Right renal cortex interstitium (tissue), 3 donors: ENCODE measurements at places on chromosomes 12 and 14. TPM values are rescaled to one million over a fixed set of nuclear protein-coding genes. Genes with fewer than 3 reads are reported as not detected.

The BCL11B gene
- 2.0 TPM for polyA plus RNA-seq

The ASIC1 gene
- polyA plus RNA-seq, result 3.3 TPM

The ACOT4 gene
- polyA plus RNA-seq, result 3.8 TPM

The RPS6KL1 gene
- polyA plus RNA-seq, result 0.74 TPM

The SPIC gene
- not detected for polyA plus RNA-seq

The WDR20 gene
- polyA plus RNA-seq, result 27.9 TPM

The FSCB gene
- not detected for polyA plus RNA-seq

The CCDC196 gene
- 0.22 TPM for polyA plus RNA-seq

The EPS8 gene
- polyA plus RNA-seq, result 62.6 TPM

DNA sequence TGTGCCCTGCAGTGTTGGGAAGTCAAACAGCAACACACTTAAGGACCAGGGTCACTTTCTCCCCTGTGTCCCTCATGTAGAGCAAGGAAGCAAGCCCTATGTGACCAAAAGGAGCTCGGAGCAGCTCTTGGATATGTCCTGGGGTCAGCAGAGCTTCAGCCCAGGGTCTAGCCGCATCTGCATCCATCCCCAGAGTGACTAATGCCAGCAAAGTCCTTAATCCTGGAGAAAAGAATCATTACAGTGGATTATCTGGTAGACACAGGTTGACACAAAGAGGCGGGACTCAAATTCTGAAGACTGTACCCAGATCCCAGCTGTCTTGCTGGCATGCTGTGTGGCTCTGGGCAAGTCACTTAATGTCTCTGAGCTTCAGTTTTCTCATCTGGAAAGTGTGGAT lies 239.1 kb upstream of the PWP1 start:
- DNase-seq, result no peak

GRCh38 chr12:5230156-5230555 lies 186.5 kb downstream of the KCNA5 start:
- DNase-seq, result no peak

- DNase-seq, result no peak
Measured at GRCh38 chr14:30159374-30159773, 231.7 kb upstream of the PRKD1 start.

GRCh38 chr14:94748667-94749347 lies 21.1 kb downstream of the GSC start:
- no peak for DNase-seq

DNA sequence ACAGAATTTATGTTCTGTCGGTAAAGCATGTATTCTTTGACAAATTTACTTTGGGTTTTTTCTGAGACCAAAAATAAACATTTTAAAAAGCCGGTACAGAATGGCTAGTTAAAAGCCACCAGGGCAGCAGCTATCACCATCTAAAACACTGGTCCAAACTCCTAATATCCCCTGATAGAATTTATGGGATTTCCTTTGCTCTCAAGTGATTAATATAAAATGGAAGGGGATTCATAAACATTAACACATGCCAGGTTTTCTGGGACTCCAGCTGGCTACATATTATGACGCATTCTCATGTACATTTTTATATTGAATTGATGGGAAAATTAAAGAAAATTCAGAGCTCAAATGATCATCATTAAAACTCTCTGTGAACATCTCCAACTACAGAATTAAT lies 640.8 kb downstream of the C12orf50 start:
- no peak for DNase-seq

DNA sequence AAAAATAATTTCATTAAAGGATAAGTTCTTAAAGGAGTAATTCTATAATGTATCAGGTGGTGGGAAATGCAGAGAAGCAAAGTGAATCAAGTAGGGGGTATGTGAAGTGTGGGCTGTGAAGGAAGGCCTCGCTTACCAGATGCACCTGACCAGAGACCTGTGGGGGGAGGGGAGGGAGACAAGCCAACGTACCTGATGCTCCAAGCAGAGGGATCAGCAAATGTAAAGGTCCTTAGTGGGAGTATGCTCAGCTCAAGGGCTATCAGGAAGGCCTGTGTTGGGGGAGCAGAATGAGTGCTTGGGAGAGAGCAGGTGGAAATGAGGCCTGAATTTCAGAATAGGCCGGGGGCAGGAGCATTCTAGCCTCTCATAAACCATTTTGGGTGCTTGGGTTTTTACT lies 57.1 kb downstream of the ANO4 start:
- no peak for DNase-seq

- DNase-seq, result no peak
Measured at GRCh38 chr12:97313471-97314190, 149.0 kb upstream of the RMST start.

DNA sequence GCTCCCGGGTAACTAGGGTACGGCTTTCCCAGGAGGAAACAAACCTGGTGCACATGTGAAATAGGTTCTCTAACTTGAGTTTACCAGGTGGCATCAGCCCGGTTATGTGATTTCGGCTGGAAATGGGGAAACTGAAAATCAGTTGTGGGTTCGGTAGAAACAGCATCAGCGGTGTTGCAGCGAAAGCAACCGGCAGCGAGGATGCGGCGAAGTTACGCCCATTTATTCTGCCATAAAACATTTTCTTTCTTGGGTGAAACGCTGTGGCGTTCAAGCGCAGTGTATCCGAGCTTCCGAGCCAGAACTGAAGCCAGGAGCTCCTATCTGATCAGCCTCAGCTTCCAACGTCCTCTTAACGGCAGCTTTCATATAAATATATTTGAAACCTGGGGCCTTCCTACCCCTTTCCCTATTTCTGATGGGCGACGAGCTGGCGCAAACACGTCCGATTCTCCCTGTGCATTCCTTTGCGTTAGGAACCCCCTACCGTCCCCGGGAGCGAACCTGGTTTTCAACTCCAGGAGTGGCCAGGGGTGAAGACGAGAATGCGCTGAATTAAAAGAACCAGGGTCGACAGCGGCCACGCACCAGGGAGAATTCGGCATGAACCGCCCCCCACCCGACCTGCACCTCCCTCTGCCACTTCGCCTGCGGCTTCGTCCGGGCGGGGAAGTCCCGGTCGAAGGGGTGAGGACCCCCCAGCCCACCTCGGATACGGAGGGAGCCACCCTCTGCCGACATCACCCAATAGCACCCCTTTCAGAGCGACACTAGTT lies 1.6 kb downstream of the DPF3 start:
- DNase-seq, result no peak

GRCh38 chr14:31479027-31479426 lies 8.8 kb downstream of the GPR33 start:
- no peak for DNase-seq

GRCh38 chr14:65329911-65330310 lies 82.6 kb upstream of the FUT8 start:
- DNase-seq, result no peak

GRCh38 chr14:102094101-102094500 lies 7.3 kb upstream of the HSP90AA1 start:
- DNase-seq, result no peak

DNA sequence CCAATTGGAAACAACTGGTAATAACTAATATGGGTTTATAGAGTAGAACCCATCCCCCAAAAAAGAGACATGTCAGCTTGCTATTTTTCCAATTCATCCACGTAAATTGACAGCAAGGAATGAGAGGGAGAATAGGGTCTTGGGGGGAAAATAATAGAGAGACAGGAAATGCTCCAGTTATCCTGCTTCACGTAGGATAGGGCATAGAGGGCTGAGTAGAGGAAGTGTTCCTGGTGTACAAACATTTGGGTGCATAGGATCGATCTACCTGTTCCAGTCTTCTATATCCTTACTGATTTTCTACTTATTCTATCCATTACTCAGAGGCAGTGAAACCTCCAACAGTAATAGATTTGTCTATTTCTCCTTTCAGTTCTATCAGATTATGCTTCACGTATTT lies 49.6 kb upstream of the COL2A1 start:
- no peak for DNase-seq

GRCh38 chr12:77795699-77796098 lies 35.0 kb upstream of the NAV3 start:
- no peak for DNase-seq

- no peak for DNase-seq
Measured at GRCh38 chr12:6765048-6765633, 1.0 kb upstream of the PTMS start.

- no peak for DNase-seq
Measured at GRCh38 chr12:116384691-116385485, 107.4 kb upstream of the MED13L start.

- DNase-seq, result no peak
Measured at GRCh38 chr14:24895243-24895583, 154.7 kb downstream of the STXBP6 start.

- DNase-seq, result no peak
Measured at GRCh38 chr14:21626491-21627230, 8.1 kb downstream of the OR10G2 start.

GRCh38 chr14:70663707-70664179 lies 22.0 kb downstream of the TTC9 start:
- DNase-seq, result no peak

DNA sequence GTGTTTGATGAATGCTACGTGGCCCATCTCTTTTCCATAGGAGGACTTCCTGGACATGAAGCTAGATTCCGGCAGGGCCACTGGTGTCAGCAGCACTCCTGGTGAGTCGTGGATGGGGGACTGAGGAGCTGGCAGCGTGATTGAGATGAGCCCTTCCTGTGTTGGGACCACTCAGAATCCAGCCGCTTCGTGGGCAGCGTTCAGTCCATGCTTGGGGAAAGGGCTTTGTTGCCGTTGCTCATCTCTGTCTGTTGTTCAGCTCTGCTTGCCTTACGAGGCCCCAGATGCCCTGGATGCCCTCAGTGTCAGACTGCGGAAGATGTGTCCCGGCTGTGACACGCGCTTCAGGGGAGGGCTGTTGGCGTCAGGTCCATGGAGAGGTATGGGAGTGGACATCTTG lies 127.1 kb upstream of the RTL1 start:
- DNase-seq, result no peak

DNA sequence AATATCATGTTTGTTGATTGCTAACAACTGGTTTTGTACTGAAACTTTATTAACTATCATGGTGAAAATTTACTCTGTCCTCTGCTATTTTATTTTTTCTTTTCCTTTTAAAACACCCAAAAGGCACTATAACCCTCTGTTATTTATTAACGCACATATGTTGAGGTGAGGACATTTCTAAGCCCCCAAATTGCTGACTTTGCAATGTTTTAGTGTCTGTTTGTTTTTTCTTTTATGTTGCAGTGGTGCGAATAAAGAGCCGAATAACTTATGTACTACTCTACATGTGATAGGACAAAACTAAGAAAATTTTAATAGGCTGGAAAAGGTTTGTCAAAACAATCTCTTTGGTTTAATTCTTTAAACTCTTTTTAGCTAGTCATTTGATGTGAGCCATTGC lies 24.5 kb upstream of the PAWR start:
- DNase-seq, result no peak

DNA sequence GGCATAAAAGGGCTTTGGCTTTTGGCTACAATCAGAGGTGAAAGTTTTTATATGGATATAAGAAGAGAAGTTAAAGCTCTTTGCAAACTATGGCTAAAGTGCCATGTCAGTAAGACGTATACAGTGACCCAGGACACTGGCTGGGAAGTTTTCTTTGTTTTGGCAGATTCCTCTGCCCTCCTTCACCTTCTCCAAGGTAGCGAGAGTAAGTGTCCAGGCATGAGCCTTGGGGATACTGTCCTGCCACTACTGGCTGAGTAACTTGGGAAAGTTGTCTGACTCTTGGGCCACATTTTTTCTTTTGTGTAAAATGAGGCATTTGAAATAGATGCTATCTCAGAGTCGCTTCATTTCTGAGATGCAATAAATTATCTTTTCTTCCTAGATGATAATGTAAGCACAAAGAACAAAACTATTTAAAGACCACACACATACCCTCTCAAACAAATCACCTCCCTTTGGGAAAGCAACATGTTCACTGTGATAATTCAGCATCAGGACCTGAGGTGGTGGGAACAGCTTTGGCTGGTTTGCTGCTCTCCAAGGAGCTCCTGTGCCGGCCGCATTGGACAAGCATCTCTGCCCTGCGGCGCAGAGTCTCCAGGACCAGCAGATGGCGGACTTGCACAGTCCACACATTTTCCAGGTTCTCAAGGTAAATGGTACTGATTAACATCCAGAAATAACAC lies 106.3 kb downstream of the PTCSC3 start:
- DNase-seq, result peak; percentile 31

GRCh38 chr12:124431971-124432370 lies 135.4 kb downstream of the NCOR2 start:
- no peak for DNase-seq

DNA sequence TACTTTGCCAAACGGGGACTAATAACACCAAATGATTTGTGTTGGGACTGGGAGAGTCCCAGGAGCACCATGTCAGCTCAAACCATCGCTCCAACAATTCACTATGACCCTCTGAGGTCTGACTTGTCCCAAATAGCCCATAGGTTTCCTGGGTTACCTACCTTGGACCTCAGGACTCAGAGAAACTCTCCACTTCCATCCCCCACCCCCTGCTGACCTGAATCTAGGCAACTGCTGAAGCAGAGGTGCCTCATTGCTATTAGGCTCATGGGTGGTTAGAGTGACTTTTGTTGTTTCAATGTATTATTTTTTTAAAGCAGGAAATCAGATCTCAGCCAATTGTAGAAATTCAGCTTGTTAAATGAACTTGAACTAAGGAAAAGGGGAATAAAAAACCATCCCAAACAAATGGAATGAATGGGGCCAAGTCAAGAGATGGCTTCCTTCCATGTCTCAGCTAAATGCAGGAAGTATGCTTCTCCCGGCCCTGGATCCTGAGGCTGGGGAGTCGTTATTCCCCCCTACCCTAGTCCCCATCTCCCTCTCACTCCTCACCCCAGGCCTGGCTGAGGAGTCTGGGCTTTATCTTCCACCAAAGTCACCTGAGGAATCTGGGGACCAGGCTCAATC lies 80.9 kb upstream of the SLC24A4 start:
- no peak for DNase-seq

GRCh38 chr12:42968426-42968825 lies 378.9 kb upstream of the PRICKLE1 start:
- no peak for DNase-seq

GRCh38 chr14:81172353-81172752 lies 48.4 kb downstream of the GTF2A1 start:
- no peak for DNase-seq

DNA sequence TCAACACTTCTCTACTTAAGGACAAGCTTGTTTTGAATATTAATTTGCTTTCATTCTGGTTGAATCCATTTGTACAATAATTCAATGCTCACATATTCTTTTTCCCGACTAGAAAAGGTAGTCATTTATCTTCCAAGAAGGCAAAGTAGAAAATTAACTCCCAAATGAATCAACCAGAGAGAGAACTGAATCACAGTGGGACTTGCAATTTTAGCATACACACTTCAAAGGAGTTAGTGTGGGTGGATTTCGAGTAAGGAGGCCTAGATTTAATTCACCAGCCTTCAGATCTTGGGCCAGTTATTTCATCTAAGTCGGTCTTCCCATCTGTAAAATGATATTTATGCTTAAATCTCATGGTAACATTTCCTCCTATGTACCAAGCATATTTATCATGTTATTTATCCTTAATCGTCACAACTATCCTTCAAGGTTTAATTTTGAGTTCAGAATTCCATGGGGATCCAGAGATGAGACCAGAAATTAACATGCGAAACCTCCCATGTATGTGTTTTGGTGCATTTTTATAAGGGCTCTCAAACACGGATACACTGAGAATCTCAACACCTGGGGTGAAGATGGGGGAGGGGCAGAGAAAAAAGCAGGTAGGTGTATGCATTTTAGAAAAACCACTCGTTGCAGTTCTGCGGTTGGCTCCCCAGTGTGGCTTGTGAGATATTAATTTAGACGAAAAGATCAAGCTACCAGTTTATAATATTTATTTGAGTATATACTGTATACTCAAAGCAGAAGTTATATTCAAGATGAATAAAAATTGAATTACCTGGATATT lies 38.9 kb upstream of the IL22 start:
- no peak for DNase-seq
